T-helper 9 cell (primary cell): ENCODE measurements at places on chromosomes 1 and 21.

- no peak for DNase-seq
These were observed 176.2 kb upstream of the PRMT6 start for GRCh38 chr1:106880226-106880625.

DNA sequence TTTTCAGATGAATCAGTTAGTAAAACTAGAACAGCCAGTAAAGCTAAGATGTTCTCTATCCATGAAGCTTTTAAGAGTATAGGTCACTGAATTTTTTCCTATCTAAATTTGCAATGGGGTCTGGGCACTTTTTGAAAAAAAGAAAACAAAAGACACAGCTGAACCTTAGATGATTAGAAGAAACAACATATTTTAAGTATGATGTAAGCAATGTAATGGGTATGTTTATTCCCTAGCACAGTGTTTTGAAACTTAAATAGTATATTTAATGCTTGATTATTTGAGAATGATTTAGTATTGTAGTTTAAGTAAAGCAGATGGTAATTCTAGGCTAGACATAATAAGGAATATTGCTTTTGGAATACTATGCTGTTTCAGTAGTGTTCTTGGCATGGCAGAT is 36.2 kb downstream of the KCTD3 start:
- DNase-seq: no peak

DNA sequence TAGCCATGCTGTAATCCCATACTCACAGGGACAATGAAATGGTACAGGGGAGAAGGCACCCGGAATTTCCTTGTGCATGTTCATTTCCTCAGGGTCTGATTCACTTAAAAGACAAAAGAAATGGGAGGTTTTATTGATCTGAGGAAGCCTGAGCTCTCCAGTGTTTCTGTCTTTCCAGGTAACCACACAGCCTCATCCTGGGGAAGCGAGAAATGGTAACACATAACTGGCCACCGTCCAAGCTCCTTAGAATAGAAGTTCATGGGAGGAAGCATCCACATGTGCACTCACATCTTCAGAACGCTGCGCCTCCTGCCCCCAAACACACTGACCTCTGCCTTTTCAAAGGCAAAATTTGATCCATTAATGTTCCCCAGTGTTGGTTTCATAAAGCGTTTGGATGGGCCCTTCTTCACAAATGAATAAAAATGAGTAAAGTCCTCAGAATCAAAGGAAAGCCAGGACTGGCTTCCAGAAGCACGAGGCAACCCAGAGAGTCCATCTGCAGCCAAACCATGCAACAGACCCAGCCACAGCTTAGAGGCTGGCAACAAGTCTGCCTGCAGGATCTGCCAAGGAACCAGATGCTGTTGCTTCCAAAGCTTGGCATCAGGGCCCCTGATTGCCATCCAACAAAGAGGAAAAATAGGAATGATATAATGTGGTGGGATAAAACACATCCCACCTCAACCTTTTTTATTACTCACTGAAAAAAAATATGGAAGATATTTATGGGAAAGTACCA is 120.3 kb downstream of the ZBTB18 start:
- no peak for DNase-seq

- DNase-seq: no peak
These were observed 91.2 kb downstream of the SLC45A1 start for GRCh38 chr1:8409106-8409505.

DNA sequence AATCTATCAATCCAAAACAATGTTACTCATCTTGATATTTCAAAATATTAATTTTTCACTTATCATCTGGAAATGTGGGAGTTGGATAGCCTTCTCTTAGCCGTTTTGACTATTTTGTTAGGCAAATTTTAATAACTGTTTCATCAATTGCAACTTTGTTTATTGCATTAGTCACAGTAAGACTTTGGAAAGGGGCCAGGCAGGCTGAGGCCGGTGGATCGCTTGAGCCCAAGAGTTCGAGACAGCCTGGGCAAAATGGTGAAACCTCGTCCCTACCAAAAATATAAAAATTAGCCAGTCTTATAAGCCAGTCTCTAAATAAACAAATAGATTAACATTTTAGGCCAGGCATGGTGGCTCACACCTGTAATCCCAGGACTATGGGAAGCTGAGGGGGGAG is 113.0 kb upstream of the NR5A2 start:
- DNase-seq: no peak

- no peak for DNase-seq
These were observed 1126.7 kb upstream of the ADGRL2 start for GRCh38 chr1:80673935-80674597.

- no peak for DNase-seq
These were observed 4.8 kb downstream of the TCHH start for GRCh38 chr1:152110365-152110859.

DNA sequence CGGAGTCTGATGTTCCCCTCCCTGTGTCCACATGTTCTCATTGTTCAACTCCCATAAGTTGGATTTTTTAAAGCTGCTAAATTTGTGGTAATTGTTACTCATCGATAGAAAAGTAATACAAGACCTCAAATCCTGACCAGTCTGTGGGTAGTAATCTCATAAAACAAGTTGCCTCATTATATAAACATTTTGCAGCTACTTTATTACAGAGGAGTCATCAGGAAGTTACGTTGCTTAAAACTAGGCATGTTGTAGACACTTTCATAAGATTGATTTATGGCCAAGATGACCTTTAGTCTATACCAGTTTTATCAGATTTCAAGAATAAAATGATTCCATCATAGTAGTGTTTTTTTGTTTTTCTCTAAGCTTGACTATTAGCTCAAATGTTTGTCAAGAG is 208.8 kb downstream of the GIPC2 start:
- DNase-seq: no peak

GRCh38 chr1:230140221-230141020 is 73.4 kb downstream of the GALNT2 start:
- DNase-seq: no peak

DNA sequence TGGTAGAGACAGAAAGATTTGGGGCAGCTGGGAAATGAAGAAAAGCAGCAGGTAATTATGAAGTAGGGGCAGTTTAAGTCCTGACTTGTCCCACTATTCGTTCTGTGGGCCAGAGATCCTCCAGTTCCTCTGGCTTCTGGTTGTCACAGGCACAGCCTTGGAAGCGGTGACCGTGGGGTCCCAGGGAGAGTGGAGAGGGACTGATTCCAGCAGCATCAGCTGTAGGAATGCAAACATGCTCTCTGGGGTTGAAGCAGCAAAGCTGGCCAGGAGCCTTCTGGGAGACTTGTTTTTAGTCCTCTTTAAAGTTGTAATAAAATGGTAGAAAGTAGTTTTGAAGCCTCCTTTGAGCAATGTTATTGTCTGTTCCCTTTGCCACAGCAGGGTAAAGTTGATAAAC is 488.0 kb downstream of the LMO4 start:
- DNase-seq: no peak

DNA sequence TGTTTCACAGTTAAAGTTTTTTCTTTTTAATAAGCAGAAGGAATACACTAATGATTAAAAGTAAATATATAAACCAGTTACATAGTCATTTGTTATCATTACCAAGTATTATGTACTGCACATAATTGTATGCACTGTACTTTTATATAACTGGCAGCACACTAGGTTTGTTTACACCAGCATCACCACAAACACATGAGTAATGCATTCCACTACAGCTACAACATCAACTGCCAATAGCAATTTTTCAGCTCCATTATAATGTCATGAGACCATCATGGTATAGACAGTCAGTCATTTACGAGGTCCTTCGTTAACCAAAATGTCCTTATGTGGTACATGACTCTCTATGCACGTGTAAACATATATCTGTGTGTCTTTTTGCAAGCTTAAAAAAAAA is 35.2 kb downstream of the SCYL3 start:
- no peak for DNase-seq

GRCh38 chr1:233677690-233678354 is 63.9 kb downstream of the KCNK1 start:
- no peak for DNase-seq

DNA sequence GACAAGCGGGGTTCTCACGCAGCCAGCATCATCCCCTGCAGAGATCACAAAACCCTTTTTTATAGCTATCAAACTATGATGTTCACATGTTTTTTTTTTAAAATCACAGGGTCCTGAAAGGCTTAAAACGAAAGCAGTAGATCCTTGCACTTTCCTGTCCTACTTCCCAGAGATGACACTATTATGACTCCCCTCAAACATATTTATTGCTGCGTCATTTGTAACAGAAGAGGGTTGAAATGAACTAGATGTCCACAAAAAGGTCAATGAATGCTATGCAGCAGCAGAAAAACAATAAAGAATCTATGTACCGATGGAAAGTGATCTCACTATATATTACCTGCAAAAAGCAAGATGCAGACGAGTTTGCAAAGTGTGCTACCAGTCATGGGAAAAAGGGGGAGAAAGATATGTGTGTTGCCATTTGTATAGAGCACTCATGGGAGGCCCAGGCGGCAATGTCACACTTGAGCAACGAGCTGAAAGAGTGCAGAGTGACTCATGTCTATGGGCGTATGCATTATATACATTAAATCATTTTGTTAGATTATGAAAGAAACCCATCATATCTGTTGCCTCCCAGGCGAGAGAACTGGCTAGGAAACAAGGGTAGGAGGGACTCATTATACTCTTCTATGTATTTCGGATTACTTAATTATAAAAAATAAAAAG is 68.9 kb upstream of the PARP1 start:
- no peak for DNase-seq

- DNase-seq: no peak
These were observed 7.1 kb upstream of the MROH9 start for GRCh38 chr1:170927955-170928840.

- no peak for DNase-seq
These were observed 62.3 kb downstream of the ST6GALNAC3 start for GRCh38 chr1:76136894-76137293.

- no peak for DNase-seq
These were observed 25.5 kb downstream of the TUFT1 start for GRCh38 chr1:151565502-151566189.

DNA sequence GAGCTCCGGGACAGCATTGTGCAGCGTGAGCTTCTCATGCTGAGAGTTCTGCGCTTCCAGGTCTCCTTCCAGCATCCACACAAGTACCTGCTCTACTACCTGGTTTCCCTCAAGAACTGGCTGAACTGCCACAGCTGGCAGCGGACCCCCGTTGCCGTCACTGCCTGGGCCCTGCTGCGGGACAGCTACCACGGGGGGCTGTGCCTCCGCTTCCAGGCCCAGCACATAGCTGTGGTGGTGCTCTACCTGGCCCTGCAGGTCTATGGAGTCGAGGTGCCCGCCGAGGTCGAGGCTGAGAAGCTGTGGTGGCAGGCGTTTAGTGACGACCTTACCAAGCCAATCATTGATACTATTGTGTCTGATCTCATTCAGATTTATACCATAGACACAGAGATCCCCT is 186.4 kb downstream of the NR5A2 start:
- DNase-seq: no peak

DNA sequence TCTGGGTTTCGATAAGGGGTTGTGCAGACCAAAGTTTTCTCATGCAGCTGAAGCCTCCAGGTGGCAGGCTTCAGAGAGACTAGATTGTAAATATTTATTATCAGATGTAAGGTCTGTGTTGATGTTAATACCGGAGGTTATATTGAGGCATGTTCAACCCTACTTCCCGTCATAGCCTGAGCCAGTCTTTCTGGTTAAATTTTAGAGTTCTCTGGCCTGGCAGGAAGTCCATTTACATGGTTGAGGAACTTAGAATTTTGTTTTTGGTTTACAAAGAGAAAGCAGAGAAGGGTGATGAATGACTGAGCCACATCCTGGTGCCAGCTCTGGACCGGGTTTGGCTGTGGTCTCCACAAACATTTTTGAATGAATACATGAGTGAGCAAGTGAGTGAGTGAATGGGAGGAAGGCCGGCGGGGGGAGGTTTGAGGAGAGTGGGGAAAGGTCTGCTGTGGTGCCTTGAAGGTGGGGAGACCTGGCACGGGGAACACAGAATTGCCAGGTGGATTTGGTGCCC is 218.5 kb downstream of the DISC1 start:
- no peak for DNase-seq

- DNase-seq: no peak
These were observed 36.4 kb downstream of the TTC39A start for GRCh38 chr1:51293898-51294515.

- DNase-seq: no peak
These were observed 236.4 kb upstream of the BEND5 start for GRCh38 chr1:49013079-49013478.

- no peak for DNase-seq
These were observed 49.8 kb upstream of the IFNLR1 start for GRCh38 chr1:24236789-24237371.

GRCh38 chr1:91889717-91890459 is 3.9 kb upstream of the TGFBR3 start:
- no peak for DNase-seq

DNA sequence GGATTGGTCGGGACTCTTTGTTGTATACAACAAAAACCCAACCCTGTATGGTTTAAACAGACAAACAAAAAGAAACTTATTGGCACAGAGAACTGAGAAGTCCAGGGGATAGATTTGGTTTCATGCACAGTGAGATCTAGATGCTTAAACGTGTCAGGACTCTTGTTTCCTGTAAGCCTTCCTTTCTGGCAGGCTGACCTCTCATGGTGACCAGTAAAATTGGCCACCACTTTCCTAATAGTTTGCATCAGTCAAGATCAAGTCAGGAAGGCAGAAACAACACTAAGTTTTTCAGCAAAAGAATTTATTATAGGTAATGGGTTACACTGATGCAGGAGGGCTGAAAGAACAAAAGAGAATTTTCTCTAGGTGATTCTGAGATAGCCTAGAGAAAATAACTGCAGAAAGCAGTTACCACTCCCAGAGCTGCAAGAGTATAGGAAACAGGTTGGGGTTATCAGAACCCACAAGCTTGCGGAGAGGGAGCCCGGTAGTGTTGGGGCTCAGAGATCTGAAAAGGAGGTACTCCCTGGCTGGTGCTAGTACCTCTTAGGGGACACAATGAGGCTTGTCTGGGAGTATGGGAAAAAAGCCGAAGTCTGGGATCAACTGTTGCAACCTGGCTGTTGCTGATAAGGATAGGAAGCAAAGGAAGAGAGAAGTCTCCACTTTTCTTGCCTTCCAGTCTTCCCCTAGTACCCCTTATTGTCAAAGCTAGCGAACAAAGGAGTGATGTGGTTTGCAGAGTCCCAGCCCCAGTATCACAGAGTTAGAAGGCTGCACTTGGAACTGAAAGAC is 21.4 kb downstream of the CITED4 start:
- no peak for DNase-seq

- DNase-seq: no peak
These were observed 295.0 kb downstream of the VAV3 start for GRCh38 chr1:107669996-107670395.
